ENCODE measurements at places on chromosomes 11 and 22.

GRCh38 chr11:15071556-15072255 is 1.7 kb upstream of the CALCB start:
- no peak for DNase-seq

- no peak for DNase-seq
These were observed 18.4 kb downstream of the CUL5 start for GRCh38 chr11:108027057-108027456.

- DNase-seq: no peak
These were observed 63.6 kb downstream of the THAP12 start for GRCh38 chr11:76317296-76317695.

DNA sequence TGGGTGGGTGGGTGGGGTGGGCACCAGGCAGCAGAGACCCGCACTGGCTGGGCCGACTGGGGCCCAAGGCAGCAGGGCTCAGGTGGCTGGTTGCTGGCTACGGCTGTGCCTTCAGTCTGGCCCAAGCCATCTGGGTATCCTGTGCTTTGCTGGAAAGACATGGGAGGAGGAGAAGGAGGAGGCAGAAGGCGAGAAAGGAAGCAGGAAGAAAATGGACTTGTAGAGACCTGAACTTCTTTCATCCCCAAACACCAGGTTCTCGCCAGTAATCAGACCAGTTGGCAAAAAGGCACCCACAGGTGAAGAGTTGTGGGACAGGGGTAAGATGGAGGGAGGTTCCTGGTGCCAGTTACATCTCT is 78.8 kb downstream of the IGLL1 start:
- DNase-seq: no peak

- no peak for DNase-seq
These were observed 1420.4 kb upstream of the TENM4 start for GRCh38 chr11:80861193-80861592.

GRCh38 chr11:75135021-75135650 is 15.8 kb upstream of the SLCO2B1 start:
- DNase-seq: no peak

GRCh38 chr11:132062541-132062940 is 692.1 kb downstream of the NTM start:
- DNase-seq: peak; percentile 23

DNA sequence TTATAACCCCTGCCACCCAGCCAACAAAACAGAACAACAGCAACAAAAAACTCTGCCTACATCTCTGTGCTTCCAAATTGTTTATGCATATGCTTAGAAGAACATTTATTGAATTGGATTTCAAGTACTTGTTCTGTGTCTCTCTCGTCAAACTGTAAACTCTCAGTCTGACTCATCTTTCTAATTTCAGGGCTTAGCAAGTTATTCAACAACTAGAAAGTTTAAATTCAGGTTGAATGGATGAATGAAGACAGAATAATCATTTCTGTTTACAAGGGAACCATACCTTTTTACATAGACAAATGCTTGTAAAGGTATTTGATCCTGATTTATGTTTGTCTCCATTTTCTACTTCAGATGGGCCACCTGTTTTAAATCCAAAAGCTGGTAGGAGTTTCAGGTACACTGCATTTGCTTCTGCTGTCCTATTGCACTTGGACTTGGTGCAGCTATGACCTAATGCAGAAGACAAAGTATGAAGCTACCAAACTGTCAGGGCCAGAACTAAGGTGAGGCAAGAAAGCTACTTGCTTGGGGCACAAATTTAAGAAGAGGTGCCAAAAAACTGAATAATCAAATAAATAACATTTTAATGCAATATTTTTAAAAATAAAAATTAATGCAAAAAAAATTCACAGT is 1.6 kb upstream of the FBXO3 start:
- peak; percentile 4 for DNase-seq

GRCh38 chr11:57294225-57295131 is 30.3 kb downstream of the TNKS1BP1 start:
- no peak for DNase-seq

- DNase-seq: no peak
These were observed 97.0 kb downstream of the BRD1 start for GRCh38 chr22:49730656-49731055.

DNA sequence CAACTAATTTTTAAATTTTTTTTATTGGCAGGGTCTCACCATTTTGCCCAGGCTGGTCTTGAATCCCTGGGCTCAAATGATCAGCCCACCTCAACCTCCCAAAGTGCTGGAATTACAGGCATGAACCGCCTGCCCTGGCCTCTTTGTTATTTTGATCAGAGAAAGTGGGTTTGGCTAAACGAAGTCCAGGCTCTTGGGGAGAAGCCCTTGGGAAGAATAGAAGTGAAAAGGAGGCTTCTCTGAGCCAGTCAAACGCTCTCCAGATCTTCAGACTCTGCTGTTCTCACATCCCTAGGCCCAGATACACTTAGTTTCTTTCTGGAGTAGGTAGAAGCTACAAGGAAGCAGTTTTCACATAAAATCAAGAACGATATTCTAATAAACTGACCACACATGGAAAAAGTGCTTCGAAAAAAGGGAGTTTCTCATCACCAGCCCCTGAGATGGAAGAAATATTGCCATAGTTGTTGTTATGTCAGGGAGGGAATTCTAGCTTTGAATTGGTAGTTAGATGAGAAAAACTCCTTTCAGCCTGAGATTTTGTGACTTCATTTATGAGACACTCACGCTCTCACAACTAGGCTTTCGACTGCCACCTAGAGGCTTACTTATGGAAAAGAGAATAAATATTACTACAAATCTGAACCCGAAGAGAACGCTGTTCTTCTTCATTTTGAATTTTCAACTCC is 41.7 kb upstream of the AQP11 start:
- DNase-seq: peak; percentile 74

- DNase-seq: no peak
These were observed 7.6 kb downstream of the DLG2 start for GRCh38 chr11:85619499-85619898.

DNA sequence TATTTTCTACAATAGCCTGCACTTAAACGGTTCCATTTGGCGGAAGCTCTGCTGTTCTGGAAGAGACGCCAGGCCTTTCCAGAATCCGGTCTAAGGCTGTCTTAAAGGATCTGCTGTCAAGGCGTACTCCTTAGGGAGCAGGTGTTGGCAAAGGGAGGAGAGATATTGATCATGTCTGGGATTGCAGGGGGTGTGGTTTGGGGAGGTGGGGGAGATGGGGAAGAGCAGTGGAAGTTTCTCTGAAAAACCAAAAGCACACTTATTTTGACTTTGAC is 22.5 kb upstream of the WNT11 start:
- DNase-seq: no peak

GRCh38 chr11:34855754-34856095 is 60.5 kb downstream of the APIP start:
- DNase-seq: no peak

DNA sequence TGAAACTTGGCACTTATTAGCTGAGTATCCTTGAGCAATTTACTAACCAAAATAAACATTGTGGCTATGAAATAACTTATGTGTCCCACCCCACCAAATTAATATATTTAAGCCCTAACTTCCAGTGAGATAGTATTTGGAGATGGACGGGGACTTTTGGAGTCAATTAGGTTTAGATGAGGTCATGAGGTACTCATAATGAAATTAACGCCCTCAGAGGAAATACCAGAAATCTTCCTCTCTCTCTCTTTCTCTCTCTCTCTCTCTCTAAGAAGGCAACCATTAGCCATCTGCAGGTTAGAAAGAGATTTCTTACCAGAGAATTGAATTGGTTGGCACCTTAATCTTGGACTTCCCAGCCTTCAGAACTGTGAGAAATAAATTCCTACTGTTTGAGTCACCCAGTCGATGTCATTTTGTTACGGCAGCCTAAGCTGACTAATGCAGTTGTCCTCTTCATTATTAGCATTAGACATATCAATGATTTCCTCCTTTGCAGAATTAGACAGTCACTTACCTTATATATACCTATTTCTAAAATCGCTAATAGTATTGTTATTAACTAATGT is 1284.0 kb downstream of the FAM181B start:
- no peak for DNase-seq

DNA sequence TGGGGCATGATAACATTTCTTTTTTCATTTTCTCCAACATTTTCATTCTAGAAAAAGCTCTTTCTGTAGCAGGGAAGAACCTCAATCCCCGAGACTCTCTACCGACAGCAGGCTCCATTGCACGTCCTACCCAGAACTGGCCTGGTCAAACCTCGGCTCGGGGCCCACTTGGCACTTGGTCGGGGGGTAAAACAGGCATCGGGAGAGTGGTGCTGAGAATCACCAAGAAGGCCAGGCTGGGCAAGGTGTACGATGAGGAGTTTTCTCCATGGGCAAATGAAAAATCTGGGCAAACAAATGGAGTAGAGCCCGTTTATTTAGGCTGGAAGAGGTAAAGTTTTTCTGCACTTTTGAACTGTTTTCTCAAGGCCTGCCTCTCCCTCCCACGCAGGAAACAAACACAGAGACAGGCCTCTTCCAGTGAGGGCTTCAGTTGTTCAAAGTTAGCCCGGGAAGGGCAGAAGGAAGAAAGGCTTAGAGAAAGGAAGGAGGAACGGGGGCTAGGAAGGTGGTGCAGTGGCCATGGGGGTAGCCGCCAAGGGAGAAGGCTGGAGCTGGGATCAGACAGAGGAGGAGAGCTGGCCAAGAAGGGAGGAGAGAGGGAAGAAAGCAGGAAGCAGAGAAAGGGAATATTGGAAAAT is 87.6 kb downstream of the ETS1 start:
- DNase-seq: no peak

- no peak for DNase-seq
These were observed 59.2 kb upstream of the USP47 start for GRCh38 chr11:11782532-11783110.

DNA sequence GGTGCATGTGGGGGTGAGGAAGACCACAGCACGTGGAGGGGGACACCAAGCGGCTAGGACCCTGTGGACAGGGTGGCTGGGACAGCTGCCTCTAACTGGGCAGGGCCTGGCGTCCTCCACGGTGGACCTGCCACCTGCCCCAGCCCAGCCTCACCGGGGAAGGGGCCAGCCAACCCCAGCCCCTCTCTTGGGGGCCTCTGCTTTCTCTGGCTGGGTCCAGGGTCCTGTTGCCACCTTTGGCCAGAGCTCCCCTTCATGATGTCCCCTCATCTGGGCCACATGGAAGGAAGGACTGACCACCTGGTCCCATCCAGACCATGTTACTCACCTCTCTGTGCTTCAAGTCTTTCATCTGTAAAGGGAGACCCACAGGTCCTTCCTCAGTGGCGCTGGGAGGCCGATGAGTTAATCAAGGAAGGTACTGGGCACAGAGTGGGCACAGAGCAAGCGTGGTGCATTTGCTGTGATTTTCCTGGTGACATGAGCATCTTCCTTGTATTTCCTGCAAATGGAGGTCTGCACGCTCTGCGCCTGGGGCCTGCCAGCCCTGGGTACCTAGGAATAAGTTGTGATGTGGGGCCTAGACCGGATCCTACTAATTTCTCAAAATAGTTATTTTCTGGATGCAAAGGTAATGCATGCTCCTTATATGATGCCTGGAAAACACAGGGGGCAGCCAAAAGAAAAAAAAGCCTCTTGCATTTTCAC is 538.4 kb downstream of the TBC1D22A start:
- DNase-seq: no peak

- no peak for DNase-seq
These were observed 727.3 kb downstream of the LRRC4C start for GRCh38 chr11:40732132-40732531.

GRCh38 chr11:108790501-108791299 is 125.8 kb downstream of the DDX10 start:
- DNase-seq: no peak

DNA sequence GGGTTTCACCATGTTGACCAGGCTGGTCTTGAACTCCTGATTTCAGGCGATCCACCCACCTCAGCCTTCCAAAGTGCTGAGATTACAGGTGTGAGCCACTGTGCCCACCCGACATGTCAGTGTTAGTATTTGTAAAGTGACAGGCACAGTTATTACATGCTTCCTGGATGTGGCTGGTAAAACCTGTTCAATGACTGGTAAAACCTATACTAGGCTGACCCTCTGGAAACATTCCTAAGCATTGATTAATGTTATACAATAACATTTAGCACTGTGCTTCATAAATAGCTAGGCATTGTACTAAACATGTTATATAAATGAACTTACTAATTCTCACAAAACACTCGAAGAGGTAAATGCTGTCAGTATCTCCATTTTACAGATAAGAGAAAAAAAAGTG is 20.9 kb upstream of the JHY start:
- DNase-seq: no peak

GRCh38 chr11:1436468-1437039 is 46.8 kb downstream of the BRSK2 start:
- DNase-seq: no peak

- DNase-seq: no peak
These were observed 166.1 kb upstream of the MTNR1B start for GRCh38 chr11:92803391-92803790.

DNA sequence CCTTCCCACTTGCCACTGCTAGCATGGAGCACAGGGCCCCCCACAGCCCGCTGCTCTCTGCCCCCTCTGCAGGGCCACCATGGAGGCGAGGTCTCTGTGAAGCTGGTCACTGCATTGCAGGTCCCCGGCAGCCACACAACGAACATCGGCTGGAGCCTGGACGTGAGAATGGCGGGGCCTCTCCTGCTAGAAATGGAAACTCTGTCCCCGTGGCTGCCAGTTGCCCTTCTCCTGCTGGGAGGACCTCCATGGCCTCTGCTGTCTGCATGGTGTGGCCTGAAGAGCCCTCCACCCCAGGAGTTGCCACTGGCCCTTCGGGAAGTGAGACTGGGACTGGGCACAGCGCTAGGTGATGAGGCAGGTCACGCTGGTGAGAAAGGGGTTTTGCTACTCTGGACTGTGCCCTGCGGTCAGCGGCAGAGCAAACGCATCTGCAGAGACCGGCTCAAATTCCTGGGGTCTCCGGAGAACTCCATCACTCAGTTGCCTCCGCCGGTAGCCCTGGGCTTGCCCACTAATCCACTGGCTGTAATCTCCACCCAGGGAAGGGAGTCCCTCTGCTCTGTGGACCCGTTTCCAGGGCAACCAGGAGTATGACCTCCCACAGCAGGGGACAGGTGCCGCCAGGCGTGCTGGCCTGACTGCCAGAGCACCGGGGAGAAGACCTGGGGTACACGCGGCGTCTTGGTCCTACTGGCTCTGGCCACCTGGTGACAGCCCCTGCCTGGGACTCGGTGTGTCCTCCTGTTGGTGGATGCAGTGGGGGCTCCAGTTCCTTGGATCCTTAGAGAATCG is 806.3 kb downstream of the BRD1 start:
- DNase-seq: no peak

DNA sequence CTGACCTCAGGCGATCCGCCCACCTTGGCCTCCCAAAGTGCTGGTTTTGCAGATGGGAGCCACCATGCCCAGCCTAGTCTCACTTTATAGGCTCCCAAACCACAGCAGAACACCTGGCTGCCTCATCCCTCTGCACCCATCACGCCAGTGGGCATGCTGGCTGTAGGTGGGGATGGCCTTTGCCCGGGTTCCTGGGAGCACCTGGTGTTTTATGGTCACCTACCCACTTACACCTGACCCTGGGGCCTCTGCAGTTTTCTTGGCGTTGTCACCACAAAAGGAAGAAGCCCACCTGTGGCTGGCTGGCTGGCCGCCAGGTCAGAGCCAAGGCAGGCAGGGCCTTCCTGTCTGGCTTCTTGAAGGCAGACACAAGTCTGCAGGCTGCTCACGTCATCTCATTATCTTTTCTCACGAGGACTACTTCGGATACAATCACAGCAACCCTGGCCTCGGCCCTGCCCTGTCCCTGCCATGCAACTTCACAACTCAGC is 8.2 kb downstream of the RRP7A start:
- no peak for DNase-seq
